Effector memory CD8-positive, alpha-beta T cell (primary cell): ENCODE measurements at places on chromosomes 3 and 15.

DNA sequence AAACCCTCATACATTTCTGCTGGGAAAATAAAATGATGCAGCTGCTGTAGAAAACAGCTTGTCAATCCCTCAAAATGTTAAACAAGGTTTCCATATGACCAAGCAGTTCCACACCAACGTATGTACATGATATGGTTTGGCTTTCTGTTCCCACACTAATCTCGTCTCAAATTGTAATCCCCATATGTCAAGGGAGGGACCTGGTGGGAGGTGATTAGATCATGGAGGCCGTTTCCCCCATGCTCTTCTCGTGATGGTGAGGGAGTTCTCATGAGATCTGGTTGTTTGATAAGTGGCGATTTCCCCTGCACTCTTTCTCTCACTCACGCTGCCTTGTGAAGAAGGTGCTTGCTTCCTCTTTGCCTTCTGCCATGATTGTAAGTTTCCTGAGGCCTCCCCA lies 100.6 kb upstream of the SLC24A5 start:
- no peak for DNase-seq

GRCh38 chr3:17515445-17516234 lies 226.8 kb downstream of the TBC1D5 start:
- no peak for DNase-seq

- DNase-seq = no peak
Observed at GRCh38 chr3:19216669-19217337, 68.5 kb downstream of the KCNH8 start.

GRCh38 chr3:174331095-174331800 lies 527.9 kb upstream of the NAALADL2 start:
- DNase-seq = no peak

- peak; percentile 30 for DNase-seq
Observed at GRCh38 chr3:97793420-97794019, 28.3 kb upstream of the CRYBG3 start.
